ENCODE measurements at places on chromosomes 1 and 21.
A peak's percentile ranks its signal among the peaks of the same experiment; 100 is the strongest.

GRCh38 chr1:58084266-58084665 lies 462.3 kb downstream of the OMA1 start:
- no peak for DNase-seq

- no peak for DNase-seq
Measured at GRCh38 chr1:91670781-91671180, 170.1 kb downstream of the CDC7 start.

DNA sequence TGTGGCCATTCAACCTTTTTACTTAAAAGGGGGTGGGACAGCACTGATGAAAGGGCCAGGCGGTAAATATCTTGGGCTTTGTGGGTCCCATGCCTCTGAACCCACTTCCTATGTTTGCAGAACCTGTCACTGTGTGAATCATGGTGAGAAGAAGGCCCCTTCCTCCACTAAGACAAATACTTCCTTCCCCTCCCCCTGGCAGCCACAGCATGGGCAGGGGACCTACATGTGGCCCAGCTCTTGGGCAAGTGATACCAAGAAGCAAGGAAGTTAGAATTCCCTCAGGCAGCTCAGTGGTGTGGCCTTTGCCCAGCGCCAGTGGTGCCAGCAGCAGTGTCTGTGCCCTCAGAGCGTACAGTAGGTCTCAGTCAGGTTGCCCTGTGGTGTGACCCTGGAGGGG lies 168.6 kb downstream of the TRIM33 start:
- no peak for DNase-seq

- no peak for DNase-seq
Measured at GRCh38 chr1:87023326-87023725, 108.9 kb downstream of the HS2ST1 start.

GRCh38 chr1:240402326-240402725 lies 209.6 kb downstream of the GREM2 start:
- no peak for DNase-seq

DNA sequence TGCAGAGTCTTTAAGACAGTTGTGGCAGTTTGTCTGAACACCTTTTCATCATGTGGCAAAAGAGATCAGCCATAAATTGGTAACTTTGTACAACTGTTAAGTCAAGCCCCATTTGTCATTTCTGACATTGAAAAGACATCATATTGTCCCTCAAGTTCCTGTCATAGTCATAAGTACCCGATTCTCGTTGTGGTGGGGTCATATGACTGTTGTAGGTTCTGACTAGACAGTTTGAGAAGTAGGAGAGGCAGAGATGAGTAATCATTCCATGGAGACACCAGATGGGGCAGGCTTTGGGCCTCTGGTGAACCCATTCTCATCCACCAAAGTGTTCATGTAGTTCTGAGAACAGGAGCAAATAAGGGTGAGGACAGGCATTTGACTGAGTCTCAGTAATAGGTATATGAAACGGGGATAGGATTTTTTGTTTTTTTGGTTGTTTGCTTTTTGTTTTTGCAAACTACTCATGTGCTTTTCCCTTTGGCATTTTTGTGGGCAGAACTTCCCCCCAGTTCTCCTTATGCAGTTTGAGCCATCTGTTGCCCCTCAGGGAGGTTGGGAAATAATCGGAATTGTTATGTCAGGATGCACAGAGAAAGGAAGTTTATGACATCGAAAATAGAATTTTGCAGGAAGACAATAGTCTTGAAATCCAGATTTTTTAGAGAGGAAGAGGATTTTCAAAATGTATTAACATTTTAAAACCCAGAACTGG lies 86.9 kb upstream of the KCNE2 start:
- DNase-seq: no peak

- DNase-seq: no peak
Measured at GRCh38 chr1:247357781-247358211, 26.1 kb upstream of the ZNF496 start.

- DNase-seq: no peak
Measured at GRCh38 chr1:174870319-174870718, 129.4 kb upstream of the CACYBP start.

DNA sequence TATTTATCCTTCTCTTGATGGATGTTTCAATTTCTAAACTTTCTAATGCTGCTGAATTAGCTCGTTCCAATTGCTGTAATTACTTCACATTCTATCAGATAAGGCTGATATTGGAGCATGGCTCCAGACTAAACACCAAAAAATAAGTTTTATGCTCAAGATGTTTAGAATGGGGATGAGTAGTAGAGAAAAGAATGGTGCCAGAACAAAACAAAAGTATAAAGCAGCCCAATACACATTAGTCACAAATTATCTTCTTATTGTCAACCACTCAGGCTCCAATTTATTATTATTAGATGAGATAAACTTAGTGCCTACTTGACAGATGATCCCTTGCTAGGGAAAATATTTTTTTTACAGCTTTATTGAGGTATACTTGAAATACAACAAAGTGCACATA lies 21.8 kb downstream of the ATPAF1 start:
- no peak for DNase-seq

GRCh38 chr1:1298861-1299685 lies 8.7 kb downstream of the ACAP3 start:
- peak; percentile 51 for DNase-seq

DNA sequence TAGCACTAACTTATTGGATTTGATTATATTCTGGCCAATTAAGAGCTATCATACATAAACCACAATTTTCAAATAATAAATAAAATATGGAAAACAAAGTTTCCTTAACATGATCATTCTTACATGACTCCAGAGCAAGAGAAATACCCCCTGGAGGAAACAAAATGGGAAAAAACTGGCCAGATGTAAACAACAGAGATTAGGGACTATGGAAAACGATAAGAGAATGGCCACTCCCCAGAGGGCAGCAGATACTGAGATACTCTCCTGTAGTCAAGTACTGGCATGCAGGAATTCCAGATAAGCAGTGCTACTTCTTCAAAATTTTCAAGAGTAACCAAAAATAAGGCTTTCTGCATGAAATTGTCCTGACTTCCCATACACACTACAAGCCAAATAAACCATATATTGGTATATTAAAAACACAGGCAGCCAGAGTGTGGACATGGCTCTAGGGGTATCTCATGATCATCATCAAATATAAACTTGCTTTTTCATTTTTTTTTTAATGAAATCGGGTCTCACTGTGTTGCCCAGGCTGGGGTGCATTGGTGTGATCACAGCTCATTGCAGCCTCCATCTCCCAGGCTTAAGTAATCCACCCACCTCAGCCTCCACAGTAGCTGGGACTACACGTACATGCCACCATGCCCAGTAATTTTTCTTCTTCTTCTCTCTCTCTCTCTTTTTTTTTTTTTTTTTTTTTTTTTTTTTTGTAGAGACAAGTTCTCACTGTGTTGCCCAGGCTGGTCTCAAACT lies 118.5 kb downstream of the EIF4G3 start:
- no peak for DNase-seq

- no peak for DNase-seq
Measured at GRCh38 chr1:113763661-113764060, 4.4 kb upstream of the PHTF1 start.

Measured in NCI-H1417 (cell line).